Activated CD4-positive, alpha-beta T cell treated with anti-CD3 and anti-CD28 coated beads, Interleukin-2, amount 50 U/mL, for 4 hours (primary cell): ENCODE measurements at places on chromosomes 2 and 18.
A peak's percentile ranks its signal among the peaks of the same experiment; 100 is the strongest.

DNA sequence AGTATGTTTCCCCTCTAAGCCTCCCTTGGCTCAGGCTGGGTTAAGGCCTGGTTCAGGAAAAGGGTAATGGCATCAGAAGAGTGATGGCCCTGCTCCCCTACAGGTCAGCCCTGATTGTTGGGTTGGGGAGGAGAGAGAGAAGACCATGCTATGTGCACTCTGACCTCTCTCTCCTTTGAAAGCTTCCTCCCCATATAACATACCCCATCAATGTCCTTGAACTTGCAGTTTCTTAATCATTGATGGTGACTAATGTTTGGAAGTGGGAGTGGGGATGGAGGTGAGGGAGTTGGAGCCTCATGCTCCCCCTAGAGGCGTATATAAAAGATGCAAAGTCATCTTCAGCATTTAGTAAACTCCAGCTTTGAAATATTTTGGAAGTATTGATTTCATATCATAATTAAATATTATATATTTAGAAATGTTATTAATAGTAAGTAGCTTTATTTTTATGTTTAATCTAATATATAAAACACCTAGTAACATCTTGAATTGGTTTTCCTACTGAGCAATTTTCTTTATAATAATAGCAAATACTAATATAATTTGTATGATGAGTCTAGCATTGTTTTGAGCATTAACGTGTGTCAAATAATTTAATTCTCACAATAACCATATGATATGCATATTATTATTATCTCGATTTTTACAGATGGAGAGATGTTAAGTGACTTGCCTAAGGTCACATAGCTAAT, 8.8 kb downstream of the PLCL1 start:
- no peak for DNase-seq

GRCh38 chr2:48508461-48509124, 21.4 kb upstream of the STON1 start:
- DNase-seq, result no peak

DNA sequence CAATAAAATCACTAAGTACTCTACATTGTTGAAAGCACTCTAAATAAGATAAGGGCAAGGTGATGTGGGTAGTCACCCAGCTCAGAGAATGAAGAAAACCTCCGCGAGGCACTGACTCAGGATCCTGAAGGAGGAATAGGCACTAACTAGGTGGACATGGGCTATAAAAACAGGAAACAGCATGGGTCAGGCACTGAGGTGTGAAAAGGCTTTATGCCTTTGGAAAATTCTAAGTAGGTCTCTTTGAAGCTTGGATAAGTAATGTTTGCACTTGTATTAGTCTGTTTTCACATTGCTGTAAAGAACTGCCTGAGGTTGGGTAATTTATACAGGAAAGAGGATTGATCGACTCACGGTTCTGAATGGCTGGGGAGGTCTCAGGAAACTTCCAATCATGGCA, 161.6 kb downstream of the EPHA4 start:
- DNase-seq, result no peak

DNA sequence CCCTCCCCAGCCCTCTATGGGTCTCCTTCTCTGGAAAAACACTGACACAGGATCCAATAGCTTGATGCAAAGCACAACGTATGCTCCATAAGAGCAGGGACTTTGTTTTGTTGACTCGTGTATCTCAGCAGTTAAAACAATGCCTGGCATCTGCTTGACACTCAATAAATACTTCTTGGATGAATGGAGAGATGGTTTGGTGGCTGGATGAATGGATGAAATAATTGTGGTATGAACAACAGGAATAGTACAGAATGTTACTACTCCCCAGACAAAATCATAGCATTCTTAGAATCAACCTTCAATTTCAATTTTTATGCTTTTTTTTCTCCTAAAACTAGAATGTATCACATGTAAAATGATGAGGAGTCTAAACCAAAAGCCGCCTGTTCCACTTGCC, 57.4 kb downstream of the KCNE4 start:
- DNase-seq, result no peak

GRCh38 chr18:25144820-25145219, 207.1 kb downstream of the ZNF521 start:
- no peak for DNase-seq

- DNase-seq, result no peak
Measured at GRCh38 chr2:223674998-223675609, 72.9 kb upstream of the SCG2 start.

DNA sequence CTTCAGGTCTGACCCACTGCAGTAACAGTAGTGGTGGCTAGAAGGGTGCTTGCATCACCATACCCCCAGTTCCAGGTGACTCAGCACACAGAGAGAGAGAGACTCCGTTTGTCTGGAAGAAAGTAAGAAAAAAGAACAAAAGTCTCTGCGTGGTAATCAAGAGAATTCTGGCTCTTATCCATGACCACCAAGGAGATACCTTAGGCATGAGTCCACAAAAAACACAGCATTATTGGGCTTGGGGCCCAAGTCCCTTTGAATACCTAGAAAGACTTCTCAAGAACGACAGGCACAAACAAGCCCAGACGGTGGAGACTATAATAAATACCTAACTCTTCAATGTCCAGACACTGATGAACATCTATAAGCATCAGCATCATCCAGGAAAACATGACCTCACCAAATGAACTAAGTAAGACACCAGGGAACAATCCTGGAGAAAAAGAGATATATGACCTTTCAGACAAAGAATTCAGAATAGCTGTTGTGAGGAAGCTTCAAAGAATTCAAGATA, 21.7 kb upstream of the BAZ2B start:
- DNase-seq, result no peak

DNA sequence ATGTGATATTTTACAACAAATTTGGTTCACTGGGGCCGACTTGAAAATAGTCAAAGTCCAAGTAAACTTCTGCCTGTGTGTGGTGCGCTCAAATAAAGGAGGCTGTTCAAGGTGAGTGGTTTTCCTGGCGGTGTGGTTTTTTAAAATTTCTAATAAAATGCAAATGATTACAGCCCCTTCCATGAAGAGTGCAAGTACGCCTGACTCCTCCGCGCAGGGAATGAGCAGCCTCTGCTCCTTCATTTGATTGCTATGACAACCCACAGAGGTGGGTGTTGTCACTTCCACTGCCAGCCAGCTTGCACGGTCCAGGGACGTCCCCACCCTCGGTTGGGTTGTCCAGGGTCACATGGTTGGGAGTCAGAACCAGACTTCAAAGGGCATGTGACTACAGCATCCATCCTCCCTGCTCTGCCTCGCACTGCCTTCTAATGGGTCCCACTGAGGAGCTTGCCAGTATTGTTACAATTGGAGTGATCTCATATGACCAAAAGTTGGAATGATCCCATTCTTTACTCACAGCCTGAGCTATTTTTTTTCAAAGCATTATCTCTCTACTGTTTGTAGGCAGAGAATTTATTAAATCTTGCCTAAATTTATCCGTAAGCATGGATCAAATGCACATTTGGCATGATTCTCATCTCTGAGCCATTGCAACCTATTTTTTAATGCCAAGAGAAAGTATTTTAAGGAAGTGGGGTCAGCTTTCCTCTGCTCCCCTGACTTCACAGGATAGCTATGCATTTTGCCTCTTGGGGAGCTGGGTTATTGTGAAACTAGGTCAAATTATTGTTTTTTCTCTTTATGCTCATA, 121.3 kb downstream of the AGAP1 start:
- DNase-seq, result no peak

DNA sequence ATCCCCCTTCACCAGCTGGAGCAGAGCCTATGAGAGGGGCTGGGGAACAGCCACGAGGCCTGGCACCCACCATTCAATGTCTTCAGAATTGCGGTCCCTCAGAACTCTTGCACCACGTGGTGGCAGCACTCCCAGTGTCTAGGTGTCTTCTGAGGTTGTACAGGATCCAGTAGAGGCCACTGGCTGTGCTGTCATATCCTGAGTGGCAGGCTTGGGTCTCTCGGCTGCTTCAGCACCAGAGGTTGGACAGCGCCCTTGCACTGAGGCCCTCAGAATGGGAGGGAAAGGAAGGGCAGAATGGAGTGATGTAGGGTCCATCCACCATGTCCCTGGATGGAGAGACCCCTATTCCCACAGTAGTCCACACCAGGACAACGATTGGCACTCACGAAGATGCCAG, 112.0 kb upstream of the TEKT4 start:
- DNase-seq, result no peak

GRCh38 chr2:129794540-129794939, 184.9 kb upstream of the RAB6C start:
- DNase-seq, result no peak

GRCh38 chr2:109331081-109331480, 202.1 kb downstream of the SH3RF3 start:
- DNase-seq, result no peak

DNA sequence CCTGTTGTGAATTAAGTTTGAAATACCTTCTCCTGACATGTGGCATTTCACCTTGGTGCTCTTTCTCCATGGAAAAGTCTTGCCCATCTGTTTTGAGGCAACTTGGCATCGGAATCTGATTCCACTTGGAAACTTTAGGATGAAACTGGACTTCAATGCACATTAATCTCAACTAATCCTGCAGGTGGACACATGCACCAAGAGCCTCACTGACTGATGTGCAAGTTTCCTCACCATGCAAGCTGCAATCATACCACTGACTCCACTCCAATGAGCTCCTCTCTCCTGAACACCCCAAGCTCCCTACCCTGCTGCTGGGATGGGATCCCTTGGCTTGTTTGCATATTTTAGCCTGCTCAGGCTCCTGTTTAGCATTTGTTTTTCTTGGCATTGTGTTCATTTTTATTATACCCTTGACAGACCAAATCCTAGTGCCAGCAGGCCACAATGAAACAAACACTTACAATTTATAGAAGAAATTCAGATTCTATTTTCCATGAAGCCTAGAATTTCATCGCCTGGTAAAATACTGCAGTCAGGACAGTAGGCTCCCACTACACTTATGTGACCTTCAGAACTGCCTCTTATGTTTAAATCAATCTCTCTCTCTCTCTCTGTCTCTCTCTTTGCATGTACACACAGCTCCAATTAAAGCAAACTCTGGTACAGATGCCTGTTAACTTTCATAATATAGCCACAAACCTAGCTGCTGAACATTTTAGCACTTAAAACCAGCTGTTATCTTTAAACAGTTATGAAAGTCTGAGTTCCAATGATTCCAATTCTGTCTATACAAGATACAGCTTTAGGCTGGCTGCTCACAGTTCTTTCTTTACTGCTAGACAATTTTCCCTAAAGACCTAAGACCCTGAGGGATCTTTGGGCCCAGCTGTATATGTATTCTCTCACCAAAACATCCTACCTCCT, 141.5 kb downstream of the OSR1 start:
- DNase-seq, result no peak

DNA sequence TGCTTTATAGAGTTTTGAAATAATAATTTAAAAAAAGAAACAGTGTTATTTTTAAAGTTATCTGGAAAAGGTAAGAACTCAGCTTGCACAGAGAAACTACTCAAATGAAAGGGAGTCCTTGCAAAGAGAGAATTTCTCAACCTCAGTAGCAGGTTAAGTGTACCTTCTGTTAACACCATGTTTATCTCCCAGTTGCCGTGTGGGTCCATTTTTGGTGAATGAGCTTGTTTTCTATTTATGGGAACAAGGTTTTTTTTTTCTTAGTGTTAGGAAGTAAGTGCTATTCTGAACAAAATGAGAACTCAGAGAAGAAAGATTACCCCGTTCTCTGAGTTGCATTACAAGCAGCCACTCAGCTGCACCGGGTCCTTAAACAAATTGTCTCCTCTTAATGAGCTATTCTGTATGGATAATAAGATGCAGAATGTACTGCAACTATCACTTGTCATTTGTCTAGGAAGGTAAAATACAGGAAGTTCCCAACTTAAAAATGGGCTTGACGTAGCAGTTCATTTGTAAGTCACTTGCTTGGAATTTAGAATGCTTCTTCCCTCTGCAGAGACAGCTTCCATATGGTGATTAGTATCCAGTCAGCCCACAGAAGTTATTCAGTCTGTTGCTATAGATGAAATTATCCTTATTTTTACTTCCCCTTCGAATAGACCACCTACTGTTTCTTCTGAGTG, 74.9 kb downstream of the LTBP1 start:
- no peak for DNase-seq

DNA sequence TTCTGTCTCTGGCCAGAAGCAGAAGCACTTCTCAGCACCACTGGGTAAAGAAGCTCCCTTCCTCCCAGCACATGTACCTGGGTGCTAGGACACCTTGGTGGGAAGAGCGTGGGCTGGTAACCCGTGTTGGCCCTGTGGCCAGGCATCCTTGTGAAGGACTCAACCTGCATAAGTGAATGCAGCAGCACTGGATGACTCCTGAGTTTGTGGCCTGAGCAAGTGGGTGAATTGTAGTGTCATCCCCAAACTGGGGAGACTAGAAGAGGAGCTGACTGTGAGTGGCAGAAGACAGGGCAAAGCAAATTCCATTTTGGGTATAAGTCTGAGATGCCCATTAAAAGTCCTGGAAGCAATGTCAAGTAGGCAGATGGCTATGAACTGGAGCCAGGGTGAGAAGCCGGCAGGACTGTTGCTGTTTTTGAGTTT, 63.4 kb downstream of the STAT1 start:
- DNase-seq, result no peak

DNA sequence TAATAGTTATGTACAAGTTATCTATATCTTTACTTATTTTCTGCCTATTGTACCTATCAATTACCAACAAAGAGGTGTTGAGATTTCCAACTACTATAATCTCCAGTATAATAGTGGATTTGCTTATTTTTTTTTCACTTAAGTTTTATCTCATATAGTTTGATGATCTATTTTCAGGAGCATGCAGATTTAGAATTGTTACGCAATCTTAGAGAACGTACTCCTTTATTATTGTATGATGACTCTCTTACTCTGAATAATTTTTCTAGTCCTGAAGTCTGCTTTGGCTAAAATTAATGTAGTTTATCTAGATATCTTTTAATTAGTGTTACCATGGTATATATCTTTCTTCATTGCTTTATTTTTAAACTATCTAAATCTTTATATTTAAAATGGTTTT, 205.2 kb downstream of the SCG2 start:
- no peak for DNase-seq

GRCh38 chr2:27461118-27461517, 18.9 kb downstream of the KRTCAP3 start:
- no peak for DNase-seq

GRCh38 chr18:35474884-35475283, 22.9 kb downstream of the INO80C start:
- DNase-seq, result no peak

- no peak for DNase-seq
Measured at GRCh38 chr2:99140056-99140859, 1.2 kb upstream of the C2orf15 start.

DNA sequence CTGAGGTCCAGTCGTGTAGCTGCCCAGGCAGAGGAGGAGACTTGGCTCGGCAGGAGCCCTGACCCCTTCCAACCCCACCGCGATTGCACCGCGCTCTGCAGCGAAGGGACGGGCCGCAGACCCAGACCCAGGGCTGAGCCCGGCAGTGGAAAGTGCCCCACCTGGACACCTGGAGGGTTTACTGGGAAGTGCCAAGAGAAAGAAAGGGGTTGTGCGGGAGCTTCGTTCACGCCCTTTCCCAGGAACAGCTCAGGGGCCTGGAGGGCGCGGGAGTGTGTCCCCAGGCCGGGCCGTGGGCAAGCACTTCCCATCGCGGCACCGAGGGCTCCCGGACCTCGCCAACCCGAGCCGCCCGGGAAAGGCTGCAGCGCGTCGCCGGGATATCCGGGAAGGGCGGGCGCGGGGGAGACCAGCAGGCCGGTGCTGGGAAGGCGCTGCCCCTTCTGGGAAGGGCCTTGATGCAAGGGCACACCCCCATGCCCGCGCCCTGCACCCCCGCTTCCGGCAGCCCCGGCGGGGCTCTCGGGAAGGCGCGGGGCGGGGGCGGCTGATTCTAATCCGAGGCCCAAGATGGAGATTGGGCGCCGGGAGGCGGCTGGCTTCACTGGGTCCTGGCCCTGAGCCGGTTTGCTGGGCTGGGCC, 36.1 kb upstream of the MRPL33 start:
- DNase-seq, result peak; percentile 70
